Thymus (tissue), 14 donors: ENCODE measurements at places on chromosomes 7 and 10. TPM values are rescaled to one million over a fixed set of nuclear protein-coding genes. Genes with fewer than 3 reads are reported as not detected.

DNA sequence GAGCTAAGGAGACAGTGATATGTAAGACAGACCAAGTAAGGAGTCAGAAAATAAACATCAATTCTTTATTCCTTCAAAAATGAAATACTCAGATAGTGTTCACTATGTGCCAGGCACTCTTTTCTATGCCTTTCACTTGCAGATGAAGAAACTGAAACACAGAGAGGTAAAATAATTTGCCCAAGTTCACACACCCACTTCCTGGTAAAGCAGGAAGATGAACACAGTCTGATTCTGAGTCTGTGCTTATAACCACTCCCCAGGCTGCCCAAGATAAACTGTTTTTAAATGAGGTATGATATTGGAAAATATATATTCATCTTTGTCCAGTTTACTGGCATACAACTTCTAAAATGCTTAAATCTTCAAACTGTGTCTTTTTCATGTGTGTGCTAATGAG lies 294.4 kb upstream of the NPVF start:
- DNase-seq, result no peak
- no peak overlapping the region for H3K27ac ChIP-seq
- H3K4me1 ChIP-seq, result peaks cover 4% of the 10 kb centered on the region
- no peaks in the 10 kb centered on the region for H3K36me3 ChIP-seq
- H3K4me3 ChIP-seq, result no peak overlapping the region
- no peaks in the 10 kb centered on the region for H3K27me3 ChIP-seq

GRCh38 chr7:45140827-45141226 lies 16.8 kb upstream of the RAMP3 start:
- no peaks in the 10 kb centered on the region for H3K36me3 ChIP-seq
- no peak for DNase-seq
- H3K27me3 ChIP-seq, result no peaks in the 10 kb centered on the region
- no peak overlapping the region for H3K27ac ChIP-seq

Gene HOXA7
- total RNA-seq, result 0.57 TPM

GRCh38 chr7:102306916-102307677 lies 20.4 kb downstream of the SH2B2 start:
- no peak overlapping the region for H3K4me3 ChIP-seq
- peaks cover 3% of the 10 kb centered on the region for H3K27me3 ChIP-seq
- peaks cover 7% of the 10 kb centered on the region for H3K4me1 ChIP-seq
- DNase-seq, result peak; percentile 39
- no peaks in the 10 kb centered on the region for H3K36me3 ChIP-seq
